ENCODE measurements at places on chromosomes 3 and 15. TPM values are rescaled to one million over a fixed set of nuclear protein-coding genes. Genes with fewer than 3 reads are reported as not detected.

DNA sequence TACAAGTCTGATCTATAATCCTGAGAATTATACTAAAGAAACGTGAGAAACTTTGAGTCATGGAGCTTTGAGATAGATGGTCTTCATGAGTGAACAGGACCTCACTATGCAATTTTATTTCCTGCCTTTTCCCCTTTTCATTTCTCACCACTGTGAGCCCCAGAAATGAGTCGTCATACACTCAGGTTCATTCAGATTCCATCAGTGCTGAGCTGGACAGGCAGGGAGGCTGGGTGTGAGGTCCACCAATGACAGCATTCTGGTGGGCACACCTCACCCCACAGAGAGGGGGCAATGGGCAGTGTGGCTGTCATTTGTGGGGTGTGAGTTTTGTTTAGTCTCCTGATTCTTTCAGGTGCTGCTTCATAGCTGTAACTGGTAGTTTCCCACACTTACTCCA is 16.9 kb downstream of the TIGIT start:
- DNase-seq, result no peak

DNA sequence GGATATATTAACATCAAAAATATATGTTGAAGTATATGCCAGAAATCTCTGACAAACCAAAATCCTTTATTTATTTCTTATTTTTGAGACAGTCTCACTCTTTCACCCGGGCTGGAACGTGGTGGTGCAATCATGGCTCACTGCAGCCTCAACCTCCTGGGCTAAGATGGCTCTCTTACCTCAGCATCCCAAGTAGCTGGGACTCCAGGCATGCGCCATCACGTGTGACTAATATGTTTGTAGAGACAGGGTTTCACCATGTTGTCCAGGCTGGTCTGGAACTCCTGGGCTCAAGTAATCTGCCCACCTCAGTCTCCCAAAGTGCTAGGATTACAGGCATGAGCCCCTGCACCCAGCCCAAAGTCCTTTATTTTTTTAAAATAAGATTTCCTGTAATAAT is 11.9 kb downstream of the FAIM start:
- no peak for DNase-seq

- DNase-seq, result no peak
These were observed 29.5 kb upstream of the ICE2 start for GRCh38 chr15:60508442-60508841.

- DNase-seq, result no peak
These were observed 159.3 kb downstream of the WDR76 start for GRCh38 chr15:43985976-43986680.

- no peak for DNase-seq
These were observed 54.3 kb downstream of the SLC9A9 start for GRCh38 chr3:143793971-143794370.

- no peak for DNase-seq
These were observed 74.7 kb upstream of the C3orf80 start for GRCh38 chr3:160150525-160150924.

- DNase-seq, result peak; percentile 36
These were observed 56.1 kb upstream of the CMTM7 start for GRCh38 chr3:32335365-32336112.

DNA sequence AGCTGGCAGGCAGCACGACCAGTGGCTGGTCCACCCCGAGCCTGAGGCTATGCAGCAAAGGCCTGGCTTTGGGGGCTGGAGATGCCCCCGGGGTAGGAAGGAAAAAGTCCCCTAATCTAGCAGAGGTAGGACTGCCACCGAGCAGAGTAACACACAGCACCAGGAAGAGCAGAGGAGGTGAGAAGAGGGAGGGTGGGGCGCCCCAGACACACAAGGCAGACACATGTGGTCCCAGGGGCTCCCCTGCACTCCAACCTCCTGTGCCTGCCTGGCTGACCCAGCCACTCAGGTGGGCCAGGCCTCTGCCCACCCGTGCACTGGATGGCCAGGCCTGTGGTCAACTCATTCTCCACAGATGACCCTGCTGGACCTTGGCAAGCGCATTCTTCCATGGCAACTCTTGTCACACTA is 112.4 kb downstream of the ADCY5 start:
- no peak for DNase-seq

DNA sequence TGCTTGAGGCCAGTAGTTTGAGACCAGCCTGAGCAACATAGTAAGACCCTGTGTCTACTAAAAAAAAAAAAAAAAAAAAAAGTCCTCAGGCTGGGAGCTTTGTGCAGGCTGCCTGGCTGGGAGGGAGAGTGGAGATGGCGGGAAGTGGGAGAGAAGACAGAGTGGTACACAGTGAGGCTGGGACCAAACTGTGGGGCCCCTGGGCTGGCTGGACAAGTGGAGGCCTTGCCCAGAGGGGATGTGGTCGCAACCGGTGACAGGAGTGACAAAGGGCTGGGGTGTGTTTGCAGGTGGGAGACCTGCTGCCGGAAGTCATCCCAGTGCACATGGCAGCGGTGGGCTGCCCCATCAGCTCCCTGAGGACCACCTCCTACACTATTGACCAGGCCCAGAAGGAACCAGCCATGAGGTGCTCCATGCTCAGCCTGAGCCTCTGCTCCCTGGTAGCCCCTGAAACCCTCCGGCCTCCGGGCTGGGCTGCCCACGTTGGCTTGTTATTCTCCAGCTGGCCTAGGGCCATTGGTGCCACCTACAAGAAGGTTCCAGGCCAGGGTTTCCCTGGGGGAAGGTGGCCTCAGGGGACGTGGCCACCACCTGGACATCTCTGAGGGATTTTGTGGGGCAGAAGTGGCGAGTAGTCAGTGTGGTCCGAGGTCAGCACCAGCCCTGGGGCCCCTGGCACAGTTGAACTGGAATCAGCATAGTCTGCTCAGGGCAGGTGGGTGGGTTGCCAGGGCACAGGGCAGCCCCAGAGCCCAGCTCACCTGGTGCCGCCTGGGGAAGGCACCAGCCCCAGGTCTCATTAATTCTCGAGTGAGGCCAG is 22.7 kb downstream of the ACAA1 start:
- DNase-seq, result no peak

GRCh38 chr3:186669378-186670084 is 3.7 kb downstream of the HRG start:
- DNase-seq, result no peak

- DNase-seq, result no peak
These were observed 53.4 kb downstream of the DENND4A start for GRCh38 chr15:65738649-65739048.

DNA sequence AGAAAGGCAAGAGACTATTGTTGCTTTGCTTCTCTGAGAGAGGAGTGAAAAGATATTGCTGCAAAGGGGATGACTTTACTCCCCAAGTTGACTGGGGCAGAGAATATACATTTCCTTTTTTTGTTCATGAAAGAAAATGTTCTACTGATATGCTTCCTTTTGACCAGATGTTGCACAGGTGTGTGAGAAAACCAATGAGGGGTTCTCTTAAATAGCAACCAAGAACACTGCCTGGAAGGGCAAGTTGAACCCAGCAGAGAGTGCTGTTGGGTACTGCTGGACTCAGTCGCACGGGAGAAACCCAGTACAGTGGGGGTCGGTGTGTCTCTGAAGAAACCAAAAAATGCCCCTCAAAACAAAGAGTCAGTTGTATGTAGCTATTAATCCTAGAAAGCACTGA is 101.2 kb downstream of the CHST2 start:
- DNase-seq, result no peak

DNA sequence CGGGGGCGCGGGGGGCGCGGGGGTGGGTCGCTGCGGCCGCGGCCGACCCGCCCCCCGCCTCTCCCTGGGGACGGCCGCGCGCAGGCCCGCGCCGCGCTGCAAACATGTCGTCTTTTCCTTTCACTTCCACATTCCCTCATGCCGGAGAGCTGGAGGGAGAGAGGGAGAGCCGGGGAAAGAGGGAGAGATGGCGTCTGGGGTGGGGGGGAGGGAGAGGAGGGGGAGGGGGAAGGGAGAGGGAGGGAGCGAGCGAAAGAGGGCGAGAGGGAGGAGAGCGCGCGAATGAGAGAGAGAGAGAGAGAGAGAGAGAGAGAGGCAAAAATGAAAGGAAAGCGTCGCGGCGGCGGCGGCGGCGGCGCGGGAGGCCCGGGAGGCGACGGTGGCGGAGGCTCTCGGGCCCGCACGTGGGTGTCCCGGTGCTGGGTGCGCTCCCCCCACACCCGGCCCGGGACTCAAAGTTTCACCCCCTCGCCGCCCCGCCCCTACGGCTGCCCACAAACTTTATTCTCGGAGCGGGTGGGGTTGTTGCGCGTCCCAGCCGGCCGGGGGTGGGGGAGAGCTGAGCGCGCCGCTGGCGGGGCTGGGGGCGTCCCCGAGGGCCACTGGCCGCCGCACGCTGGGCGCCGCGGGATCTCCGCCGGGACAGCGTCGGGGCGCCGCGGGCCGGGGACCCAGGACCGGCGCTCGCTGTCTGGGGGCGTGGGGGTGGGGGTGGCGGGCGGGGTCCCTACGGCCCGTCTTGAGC is 731 bp downstream of the ZNF710 start:
- peak; percentile 74 for DNase-seq

- DNase-seq, result peak; percentile 95
These were observed at the start of gene CFAP92 for GRCh38 chr3:128993461-128994172. Gene CFAP92 (minus strand): TSS chr3:128994076. CDS start chr3:128993304, 772 bp downstream.

GRCh38 chr3:155339052-155339451 is 45.6 kb upstream of the STRIT1 start:
- no peak for DNase-seq

DNA sequence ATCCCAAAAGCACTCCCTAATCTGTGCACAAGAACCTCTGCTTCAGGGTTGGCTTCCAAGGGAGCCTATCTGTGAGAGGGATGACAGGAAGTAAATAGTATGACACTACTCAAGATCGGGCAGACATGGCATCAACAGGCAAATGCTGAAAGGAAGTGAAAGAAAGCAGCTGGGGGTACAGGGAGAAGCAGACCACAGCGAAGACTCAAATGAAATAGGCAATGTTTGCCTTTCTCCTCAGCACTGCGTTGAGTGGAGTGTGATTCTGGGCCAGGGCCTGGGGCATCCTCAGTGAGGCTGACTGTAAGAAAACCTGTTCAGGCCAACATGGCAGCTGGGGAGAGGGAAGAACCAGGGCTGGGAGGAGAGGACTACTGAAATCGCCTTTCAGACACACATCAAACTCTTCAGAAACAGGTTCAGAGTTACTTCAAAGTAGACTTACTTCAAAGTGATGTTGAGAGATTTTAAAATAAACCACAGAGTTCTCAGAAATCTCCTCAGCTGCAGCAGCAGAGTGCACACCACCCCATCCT is 96.6 kb downstream of the SLC9A9 start:
- peak; percentile 63 for DNase-seq

DNA sequence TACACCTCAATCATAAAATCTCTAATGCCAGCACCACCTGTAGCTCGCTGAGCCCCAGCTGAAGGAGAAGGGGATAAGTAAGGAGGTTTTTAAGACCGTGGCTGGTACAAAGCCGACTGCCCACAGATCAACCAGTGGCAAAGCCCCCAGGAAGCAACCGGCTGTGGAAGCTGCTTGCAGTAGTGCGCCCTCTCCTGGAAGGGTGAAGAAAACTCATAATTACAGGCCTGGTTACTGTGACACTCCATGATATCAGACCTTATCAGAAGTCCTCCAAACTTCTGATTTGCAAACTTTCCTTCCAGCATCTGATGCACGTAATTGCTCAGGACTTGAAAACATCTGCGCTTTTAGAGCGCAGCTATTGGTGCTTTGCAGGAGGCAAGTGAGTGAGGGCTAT is 63.1 kb upstream of the MCTP2 start:
- no peak for DNase-seq

DNA sequence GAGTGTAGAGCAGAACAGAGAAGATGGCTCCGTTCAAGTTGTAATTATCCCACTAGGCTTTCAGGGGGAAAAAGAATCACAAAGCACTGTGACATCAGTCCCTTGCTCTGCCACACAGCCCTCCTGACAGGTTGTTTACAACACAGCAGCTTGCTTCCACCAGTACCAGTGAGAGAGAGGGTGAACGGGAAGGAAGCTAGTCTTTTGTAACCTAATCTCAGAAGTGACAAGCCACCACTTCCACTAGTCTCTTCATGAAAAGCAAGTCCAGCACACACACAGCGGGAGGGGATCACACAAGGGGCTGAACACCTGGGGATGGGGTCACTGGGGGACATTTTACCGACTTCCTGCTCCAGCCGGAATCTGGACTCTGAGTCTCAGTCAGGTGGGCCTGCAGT is 86.3 kb downstream of the FAM81A start:
- DNase-seq, result no peak

GRCh38 chr15:63835211-63835568 is 1.4 kb upstream of the HERC1 start:
- no peak for DNase-seq

- no peak for DNase-seq
These were observed 174.5 kb downstream of the OPA1 start for GRCh38 chr3:193767353-193768069.

GRCh38 chr3:179229177-179229576 is 21.7 kb downstream of the KCNMB3 start:
- DNase-seq, result no peak

DNA sequence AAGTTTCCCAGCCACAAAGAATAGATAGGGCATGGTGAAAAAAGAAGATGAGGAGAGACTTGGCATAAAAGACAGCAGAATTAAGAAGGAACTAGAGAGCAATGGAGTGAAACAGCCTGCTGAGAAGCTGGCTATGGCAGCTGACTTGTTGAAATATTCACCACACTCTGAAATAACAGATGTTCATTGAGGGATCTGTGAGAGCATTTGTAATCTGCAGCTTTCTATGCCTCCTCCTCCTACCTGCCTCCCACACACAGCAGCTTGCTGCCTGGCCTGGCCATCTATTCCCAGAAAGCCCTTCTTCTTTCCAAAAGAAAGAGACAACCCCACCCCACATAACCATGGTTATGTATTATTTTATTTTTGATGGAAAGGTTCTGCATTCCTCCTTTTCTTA is 303.9 kb downstream of the GAP43 start:
- no peak for DNase-seq

DNA sequence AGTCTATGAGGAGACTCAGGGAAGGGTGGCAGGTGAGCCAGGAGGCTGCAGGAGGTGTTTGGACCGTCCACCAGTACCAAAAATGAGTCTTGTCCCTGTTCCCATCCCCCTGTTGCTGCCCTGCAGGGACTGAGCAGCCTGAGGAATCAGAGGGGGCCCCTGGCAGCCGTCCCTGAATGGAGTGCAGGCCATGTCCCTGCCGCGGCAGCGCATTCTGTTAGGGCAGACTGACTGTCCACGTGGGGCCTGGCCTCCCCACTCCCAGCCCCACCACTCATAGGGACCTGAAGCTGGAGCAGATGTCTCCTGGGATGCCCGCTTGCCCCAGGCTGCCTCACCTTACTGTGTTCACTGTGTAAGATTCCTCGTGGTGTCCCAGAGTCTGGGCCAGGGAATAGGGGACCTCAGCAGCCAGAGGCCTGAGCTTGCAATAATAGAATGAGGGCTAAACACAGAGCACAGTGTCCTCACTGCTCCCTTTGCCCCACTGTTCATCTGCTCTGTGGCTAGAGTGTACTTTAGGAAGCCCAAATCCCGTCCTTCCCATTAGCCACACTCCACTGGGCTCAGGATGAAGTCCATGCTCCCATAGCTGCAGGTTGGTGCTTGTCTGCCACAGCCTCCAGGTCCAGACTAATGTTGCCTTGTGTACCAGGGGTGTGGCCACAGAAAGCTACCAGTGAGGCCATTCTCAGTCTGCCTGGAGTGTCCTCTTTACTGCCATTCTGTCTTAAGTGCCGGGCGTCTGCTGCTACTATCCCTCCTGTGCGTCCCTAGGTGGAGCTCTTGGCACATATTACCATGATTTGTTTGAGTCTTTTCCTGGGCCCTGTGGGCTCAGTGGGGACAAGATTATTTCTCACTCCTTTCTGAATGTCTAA is 63.2 kb downstream of the HCN4 start:
- no peak for DNase-seq

Gene SH2D7
- total RNA-seq, result not detected

Gene CTXND1
- total RNA-seq, result not detected

Gene HSPBAP1
- total RNA-seq, result 11.4 TPM

Gene LYSMD4
- 12.6 TPM for total RNA-seq

Gene REC114
- total RNA-seq, result not detected

Gene SERPINI2
- not detected for total RNA-seq

Gene COX5A
- total RNA-seq, result 222 TPM

Gene ARNT2
- total RNA-seq, result not detected

Gene CCR3
- total RNA-seq, result 1.3 TPM

Data from activated naive CD8-positive, alpha-beta T cell treated with anti-CD3 and anti-CD28 coated beads, Interleukin-2, amount 10 ng/mL, durations not matched to agents 7 days and 5 days (primary cell).